ENCODE measurements at places on chromosomes 4 and X. TPM values are rescaled to one million over a fixed set of nuclear protein-coding genes. Genes with fewer than 3 reads are reported as not detected.

DNA sequence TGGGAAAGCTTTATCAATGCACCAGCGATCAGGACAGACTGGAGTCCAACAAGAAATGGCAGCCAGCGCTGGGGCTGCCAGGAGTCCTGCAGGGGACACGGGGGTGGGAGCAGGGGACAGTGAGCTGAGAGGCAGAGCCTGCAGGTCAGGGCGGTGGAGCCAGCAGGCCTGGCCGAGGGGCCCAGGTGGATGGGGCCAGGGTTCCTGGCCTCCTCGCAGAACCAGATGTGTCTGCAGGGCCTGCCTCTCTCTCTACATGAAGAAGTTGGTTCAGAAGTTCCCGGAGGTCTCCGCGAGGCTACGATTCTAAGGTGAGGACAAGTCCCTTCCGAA lies 63.6 kb downstream of the CPZ start:
- peak; percentile 62 for DNase-seq
- H3K4me3 ChIP-seq: no peak overlapping the region
- H3K36me3 ChIP-seq: no peaks in the 10 kb centered on the region

DNA sequence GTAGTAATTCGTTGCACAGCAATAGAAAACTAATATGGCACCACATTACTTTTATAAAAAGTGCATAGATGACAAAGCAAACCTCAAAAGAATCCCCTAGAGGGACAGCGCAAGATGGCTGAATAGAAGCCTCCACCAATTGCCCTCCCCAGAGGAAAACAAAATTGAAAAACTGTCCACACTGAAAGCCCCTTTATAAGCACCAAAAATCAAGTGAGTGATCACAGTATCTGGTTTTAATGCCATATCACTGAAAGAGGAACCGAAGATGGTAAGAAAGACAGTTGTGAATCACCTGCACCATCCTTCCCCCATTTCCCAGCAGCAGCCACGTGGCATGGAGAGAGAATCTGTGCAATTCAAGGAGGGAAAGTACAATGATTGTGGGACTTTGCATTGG lies 522.2 kb downstream of the GLUD2 start:
- no peak overlapping the region for H3K4me3 ChIP-seq
- no peak overlapping the region for H3K27ac ChIP-seq
- H3K36me3 ChIP-seq: no peaks in the 10 kb centered on the region

DNA sequence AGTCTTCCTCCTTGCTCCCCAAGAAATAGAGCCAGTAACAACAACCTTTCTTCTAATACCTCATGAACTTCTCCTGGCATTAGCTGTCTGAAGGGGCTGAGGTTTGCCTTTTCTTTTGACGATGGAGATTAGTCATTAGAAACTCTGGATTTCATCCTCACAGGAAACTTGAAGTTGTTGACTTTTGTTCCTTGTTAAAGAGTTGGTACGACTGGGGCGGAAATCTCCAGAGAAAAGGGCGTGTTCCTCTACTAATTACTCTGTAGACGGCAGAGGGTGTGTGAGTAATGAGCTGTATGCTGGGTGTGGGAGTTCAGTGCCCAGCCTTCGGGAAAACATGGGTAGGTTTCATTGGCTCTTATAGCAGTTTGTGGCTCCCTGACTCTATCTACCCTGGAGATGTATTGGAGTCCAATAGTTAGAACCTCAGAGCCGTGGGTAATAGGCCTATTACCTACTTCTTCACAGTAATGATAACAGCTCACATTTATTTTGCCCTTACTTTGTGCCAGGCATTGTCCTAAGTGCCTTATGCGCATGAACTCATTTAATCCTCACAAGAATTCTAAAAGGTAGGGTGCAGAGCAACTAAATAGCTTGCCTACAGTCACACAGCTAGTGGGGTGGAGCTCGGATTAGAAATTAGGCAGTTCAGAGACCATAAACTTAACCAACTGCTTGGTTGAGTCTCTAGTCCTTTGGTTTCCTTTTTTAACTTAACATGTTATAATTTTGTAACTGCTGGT lies 23.4 kb downstream of the TMEM164 start:
- peaks cover 26% of the 10 kb centered on the region for H3K4me1 ChIP-seq
- H3K27me3 ChIP-seq: no peaks in the 10 kb centered on the region
- H3K4me3 ChIP-seq: no peak overlapping the region
- no peak for DNase-seq

DNA sequence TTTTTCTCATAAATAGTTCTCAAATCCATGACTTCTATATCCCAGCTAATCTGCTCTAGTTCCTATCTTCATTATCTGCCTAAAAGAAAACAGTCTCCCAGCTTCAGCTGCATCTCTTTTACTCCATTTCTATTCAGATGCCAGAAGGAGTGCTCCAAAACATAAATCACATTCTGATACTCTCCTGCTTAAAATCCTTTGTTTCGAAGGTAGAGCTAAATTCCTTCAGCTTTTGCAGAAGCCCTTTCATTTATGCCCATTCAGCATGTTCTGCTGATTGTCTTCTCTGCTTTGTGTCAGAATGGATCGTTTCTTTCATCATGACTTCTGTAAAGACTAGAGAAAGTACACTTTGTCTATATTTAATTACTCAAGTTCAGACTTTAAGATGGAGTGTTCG lies 440.1 kb upstream of the SMIM31 start:
- no peak overlapping the region for H3K4me3 ChIP-seq
- H3K27me3 ChIP-seq: peaks cover 7% of the 10 kb centered on the region
- no peak for DNase-seq
- H3K36me3 ChIP-seq: no peaks in the 10 kb centered on the region

DNA sequence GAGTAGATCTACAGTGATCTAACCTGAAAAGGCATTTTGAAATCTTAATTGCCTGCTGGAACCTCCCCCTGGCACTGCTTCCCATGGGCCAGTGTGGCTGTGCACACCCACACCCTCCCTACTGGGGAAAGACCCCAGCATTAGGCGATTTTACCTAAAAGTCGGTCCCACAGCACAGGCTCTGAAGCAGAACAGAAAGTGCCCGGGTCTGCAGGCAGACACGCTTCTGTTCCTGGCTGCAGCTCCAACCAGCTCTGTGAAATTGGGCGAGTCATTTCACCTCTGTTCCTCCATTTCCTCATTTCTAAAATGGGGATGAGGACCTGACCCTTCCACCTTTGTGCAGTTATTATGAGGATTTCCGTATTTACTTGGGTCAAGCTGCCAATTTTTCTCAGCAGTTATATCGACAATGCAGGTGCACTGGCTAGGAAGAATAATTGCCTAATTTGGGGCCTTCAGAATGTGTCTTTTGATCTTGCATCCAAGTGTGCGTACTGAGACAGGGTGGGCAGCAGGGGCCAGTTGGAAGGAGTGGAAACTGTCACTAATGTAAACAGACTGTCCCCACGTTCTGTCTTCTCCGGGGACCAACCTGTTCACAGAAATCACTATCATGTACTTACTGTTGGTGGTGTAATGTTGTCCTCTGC lies 7.1 kb downstream of the KLF3 start:
- H3K27ac ChIP-seq: peak overlapping the region; percentile 93
- peaks cover 3% of the 10 kb centered on the region for H3K27me3 ChIP-seq
- DNase-seq: no peak

- DNase-seq: no peak
- H3K36me3 ChIP-seq: peaks cover 8% of the 10 kb centered on the region
- no peak overlapping the region for H3K4me3 ChIP-seq
- H3K27ac ChIP-seq: no peak overlapping the region
- no peaks in the 10 kb centered on the region for H3K27me3 ChIP-seq
Observed at GRCh38 chr4:22485737-22486136, 30.1 kb downstream of the ADGRA3 start.

DNA sequence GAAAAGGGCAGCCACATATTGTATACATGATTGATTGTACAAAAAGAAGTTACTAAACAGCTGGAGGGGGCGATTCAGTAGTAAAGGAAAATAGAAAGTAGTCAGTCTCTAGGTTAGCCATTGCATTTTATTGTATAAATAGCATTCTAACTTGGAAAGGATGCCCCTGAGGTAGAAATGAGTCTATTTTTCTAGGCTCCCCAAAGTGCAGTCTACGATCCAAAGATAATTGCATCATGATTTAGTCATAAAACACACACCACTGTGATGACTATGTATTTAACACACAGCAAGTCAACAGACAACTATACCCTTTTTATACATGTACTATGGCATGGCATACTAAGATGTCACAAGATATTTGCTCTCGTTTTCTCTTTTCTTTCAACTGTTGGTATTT lies 204.9 kb downstream of the APBB2 start:
- H3K4me3 ChIP-seq: no peak overlapping the region
- peaks cover 12% of the 10 kb centered on the region for H3K4me1 ChIP-seq
- DNase-seq: no peak

- no peaks in the 10 kb centered on the region for H3K36me3 ChIP-seq
- DNase-seq: no peak
Observed at GRCh38 chr4:144754562-144755410, 108.8 kb downstream of the HHIP start.

Gene HSFX3
- total RNA-seq: not detected

Gene CT45A10
- not detected for total RNA-seq

DNA sequence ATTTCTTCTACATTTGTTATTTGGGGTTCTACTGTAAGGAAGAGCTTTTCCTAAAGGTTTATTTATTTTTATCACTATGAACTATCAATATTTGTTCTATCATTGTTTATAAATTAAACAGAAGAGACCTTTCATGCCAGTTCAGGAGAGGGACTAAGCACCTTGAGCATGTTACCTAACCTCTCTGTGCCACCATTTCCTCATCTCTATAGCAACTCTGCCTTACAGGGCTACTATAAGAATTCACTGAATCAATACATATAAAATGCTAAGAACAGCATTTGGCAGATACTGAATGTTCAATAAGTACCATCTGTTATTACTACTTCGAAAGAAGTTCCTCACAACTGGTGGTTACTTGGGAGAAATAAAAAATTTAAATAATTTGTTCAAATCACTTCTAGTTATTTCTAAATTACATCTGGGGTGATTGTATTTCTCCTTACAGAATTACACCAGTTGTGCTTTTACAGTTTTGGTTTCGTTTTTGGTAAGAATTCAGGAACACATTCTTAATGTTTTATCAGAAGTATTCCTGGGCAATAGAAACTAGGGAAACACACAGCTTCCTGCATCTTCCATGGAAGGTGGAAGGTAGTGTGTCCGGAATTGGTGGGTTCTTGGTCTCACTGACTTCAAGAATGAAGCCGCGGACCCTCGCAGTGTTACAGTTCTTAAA lies 32.9 kb downstream of the EREG start:
- no peak overlapping the region for H3K4me3 ChIP-seq
- no peak for DNase-seq
- H3K27ac ChIP-seq: no peak overlapping the region
- no peaks in the 10 kb centered on the region for H3K4me1 ChIP-seq
- H3K27me3 ChIP-seq: no peaks in the 10 kb centered on the region

Gene RHOXF2
- total RNA-seq: not detected

Gene CTAG2
- total RNA-seq: not detected

Gene PLXNB3
- 1.4 TPM for total RNA-seq

DNA sequence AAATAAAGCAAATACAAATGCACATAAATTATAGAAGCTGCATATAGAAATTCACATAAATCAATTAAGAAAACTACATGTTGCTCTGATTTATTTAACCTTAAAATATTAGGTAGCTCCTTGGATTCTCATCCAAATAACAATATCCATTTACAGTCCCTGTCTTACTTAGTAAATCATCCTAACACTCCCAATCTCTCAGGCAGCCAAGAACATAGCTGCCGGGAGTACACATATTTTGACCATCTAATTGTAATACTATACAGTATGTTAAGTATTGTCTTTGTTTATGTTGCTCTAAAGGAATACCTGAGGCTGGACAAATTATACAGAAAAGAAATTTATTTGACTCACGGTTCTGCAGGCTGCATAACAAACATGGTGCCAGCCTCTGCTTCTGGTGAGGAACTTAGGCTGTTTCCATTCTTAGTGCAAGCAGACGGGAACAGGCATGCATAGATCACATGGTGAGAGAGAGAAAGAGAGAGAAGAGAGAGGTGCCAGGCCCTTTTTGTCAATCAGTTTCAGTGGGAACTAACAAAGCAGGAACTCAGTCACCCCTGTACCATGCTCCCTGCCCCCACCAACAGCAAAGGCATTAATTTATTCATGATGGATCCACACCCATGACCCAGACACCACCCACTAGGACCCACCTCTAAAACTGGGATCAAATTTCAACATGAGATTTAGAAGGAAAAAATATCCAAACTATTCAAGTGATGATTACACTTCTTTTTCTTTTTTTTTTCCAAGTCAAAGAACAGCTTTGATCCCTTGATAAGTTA lies 614.8 kb upstream of the TECRL start:
- DNase-seq: no peak
- H3K36me3 ChIP-seq: no peaks in the 10 kb centered on the region
- no peak overlapping the region for H3K27ac ChIP-seq
- H3K4me3 ChIP-seq: no peak overlapping the region
- peaks cover 12% of the 10 kb centered on the region for H3K4me1 ChIP-seq

DNA sequence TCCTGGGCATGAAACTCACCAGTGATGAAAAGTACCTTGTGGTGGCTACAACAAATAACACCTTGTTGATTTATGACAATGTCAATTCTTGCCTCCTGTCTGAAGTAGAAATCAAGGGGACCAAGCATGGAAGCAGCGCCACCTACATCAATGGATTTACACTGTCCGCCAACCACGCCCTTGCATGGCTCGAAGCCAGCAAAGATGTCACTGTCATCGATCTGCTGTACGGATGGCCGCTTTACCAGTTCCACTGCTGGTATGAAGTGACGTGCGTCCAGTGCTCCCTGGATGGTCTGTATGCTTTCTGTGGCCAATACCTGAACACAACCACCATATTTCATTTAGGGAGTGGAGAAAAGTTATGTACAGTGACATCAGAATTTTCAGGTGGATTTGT lies 200.5 kb downstream of the NWD2 start:
- no peak overlapping the region for H3K4me3 ChIP-seq
- H3K4me1 ChIP-seq: peaks cover 12% of the 10 kb centered on the region
- no peak for DNase-seq
- H3K36me3 ChIP-seq: no peaks in the 10 kb centered on the region
- no peaks in the 10 kb centered on the region for H3K27me3 ChIP-seq
- H3K27ac ChIP-seq: no peak overlapping the region

Gene SMIM10L2A
- total RNA-seq: 2.6 TPM

DNA sequence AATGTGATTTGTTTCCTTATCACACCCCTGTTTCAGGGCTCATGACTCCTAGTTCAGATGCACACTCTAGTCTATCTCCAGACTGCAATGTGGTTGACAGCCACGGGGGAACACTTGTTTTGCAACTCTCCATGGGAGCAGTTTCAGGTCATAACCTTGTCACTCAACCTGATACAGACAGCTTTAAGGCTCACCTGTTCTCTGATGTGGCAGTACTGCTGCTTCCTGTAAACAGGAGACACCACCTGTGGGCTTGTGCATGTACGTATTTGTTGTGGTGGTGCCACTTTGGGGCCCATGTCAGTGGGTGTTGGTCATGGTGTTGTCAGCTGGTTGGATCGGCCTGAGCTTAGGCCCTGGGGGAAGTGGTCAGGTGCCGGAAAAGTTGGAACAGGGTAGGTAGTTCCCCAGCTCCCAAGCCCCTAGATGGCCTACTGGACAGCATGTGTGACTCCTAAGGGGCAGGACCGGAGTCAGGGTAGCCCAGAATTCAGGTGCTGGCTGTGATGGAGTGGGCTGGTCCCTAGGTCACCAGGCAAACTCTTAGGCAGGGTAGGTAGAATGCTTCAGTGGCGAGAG lies 46.2 kb downstream of the FAM9B start:
- no peaks in the 10 kb centered on the region for H3K27me3 ChIP-seq
- no peak overlapping the region for H3K4me3 ChIP-seq
- no peaks in the 10 kb centered on the region for H3K36me3 ChIP-seq

GRCh38 chr4:110193822-110194761 lies 4.3 kb downstream of the ELOVL6 start:
- DNase-seq: peak; percentile 75
- H3K27ac ChIP-seq: peak overlapping the region; percentile 85
- peak overlapping the region; percentile 70 for H3K4me3 ChIP-seq
- H3K4me1 ChIP-seq: peaks cover 17% of the 10 kb centered on the region
- H3K27me3 ChIP-seq: no peaks in the 10 kb centered on the region
- peaks cover 6% of the 10 kb centered on the region for H3K36me3 ChIP-seq
